Stimulated activated CD8-positive, alpha-beta memory T cell treated with anti-CD3 and anti-CD28 coated beads, Interleukin-7, amount 100 ng/mL, for 48 hours (primary cell): ENCODE measurements at places on chromosomes 3 and 15.
A peak's percentile ranks its signal among the peaks of the same experiment; 100 is the strongest.

DNA sequence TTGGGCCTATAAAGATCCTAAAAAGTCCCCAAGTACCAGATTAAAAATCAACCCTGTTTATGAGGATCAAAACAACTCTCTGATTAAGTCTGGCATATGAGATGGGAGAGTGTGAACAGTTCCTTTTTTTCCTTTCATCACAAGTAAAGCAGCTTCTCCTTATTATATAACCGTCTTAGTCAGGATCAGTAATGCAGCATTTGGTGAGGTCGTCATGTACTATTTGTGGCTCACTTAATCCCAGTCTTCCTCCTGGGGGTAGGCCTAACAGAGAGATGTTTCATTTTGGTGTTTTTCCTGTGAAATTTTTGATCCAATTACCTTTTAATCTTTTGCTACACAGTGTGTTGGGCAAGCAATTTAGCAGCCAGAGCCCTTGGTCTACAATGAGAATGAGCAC lies 333.1 kb upstream of the KCNMB2 start:
- no peak for DNase-seq

DNA sequence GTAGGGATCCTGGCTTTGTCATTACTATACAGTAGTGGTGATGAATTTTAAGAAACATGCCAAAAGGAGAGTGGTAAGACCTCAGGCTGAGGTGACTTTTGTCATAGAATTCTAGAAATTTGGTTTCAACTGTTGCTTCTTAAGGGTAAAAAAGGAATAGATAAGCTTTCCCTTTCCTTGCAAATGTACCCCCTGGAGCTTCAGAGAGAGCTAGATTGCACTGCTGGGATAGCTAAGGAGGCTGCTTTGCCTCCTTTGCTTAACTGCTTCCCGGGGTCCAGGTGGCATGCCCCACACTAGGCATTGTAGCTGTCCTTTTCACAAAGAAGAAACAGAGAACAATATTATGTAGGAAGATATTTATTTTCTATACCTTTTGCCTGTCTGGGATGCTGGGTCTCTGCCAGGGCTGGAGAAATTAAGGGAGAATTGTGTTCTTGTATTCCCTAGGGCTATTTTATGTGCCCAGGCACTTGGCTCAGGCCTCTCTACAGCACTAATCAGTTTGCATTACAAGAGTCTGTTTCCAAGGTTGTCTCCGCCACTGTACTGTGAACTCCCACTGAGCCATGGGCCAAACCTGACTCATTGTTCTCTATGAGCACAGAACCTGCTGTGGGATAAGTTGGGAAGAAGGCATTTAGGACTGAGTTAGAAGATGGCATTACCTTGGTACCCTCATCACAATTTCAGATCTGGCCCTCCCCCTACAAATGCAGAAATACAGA lies 460.0 kb downstream of the PDCD6IP start:
- DNase-seq, result no peak

DNA sequence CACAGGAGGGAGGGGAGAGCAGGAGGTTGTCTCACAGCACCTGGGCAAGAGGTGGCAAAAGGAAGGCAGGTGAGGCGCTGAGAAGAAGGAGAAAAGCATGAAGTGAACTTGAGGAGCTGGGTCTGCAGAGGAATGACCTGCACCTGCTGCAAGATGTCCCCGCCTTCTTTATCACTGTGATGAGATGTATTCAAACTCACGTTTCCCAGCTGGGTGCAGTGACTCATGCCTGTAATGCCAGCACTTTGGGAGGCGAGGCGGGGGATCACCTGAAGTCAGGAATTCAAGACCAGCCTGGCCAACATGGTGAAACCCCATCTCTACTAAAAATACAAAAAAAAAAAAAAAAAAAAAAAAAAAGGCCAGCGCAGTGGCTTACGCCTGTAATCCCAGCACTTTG lies 22.2 kb upstream of the ZNF710 start:
- DNase-seq, result no peak

GRCh38 chr3:17088017-17088416 lies 203.3 kb downstream of the PLCL2 start:
- DNase-seq, result no peak

DNA sequence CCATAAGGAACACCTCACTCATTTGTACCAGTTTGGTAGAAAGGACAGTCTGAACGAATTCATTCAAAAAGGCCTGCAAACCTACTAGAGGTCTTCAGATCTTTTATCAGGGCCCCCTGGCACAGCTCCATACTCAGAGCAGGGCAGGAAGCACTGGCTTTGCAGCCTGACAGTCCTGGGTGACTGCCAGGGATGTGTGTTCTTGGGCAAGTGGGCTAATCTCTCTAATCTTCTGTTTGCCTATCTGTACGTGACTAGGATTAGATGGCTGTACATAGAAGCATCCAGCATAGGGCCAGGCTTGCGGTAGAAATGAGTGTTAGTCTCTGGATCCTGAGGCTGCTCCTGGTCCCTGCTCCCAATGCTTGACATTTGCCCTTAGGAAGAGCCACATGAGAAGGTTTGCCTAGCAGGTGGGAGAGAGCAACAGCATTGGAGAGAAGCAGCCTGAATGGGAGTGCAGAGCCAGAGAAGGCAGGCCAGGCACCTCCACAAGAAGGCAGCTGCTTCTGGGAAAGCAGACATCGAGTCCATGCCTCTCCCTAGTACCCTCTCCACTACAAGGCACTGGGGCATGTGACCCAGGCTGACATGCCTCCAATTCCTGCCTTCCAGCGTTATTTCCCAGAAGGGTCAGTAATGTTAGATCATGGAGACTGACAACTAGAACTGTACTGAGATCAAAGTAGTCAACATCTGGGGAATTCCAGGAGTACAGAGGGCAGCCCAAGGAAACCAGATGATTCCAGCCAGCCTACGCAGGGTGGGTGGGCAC lies 1.0 kb upstream of the CXCR6 start:
- DNase-seq, result no peak

DNA sequence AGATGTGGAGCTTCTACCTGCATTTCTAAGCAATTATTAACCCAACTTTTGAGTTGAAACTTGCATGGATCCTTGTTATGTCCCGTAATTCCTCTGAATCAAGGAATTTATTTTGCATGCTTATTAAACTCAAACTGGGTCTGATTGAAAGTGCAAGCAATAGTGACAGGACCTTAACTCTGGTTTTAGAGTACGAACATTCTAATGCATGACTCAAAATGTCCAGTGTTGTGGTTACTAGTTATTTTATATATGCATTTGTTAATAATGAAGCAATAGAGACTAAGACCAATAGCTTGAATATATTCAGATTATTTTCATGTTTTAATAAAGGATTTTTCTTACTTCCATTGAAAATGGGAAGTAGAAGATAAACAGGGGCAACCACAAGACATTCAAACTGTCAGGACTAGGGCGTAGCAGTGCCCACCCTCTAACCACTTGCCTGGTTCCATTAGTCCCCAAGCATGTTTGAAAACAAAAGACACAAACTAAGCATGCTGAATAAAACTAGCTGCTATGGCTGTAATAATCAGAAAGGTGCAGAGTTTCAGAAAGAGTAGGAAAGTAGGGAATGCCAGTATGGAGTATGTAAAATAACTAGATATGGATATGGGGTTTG lies 28.1 kb downstream of the OIP5 start:
- no peak for DNase-seq

GRCh38 chr3:114155370-114155821 lies 23.5 kb downstream of the DRD3 start:
- no peak for DNase-seq

- DNase-seq, result no peak
Measured at GRCh38 chr3:42702982-42703694, 540 bp upstream of the HHATL start.

GRCh38 chr3:2714834-2715233 lies 395.3 kb downstream of the IL5RA start:
- no peak for DNase-seq

GRCh38 chr3:193764959-193765358 lies 172.0 kb downstream of the OPA1 start:
- no peak for DNase-seq

GRCh38 chr3:187763850-187764648 lies 18.8 kb upstream of the BCL6 start:
- DNase-seq, result no peak

DNA sequence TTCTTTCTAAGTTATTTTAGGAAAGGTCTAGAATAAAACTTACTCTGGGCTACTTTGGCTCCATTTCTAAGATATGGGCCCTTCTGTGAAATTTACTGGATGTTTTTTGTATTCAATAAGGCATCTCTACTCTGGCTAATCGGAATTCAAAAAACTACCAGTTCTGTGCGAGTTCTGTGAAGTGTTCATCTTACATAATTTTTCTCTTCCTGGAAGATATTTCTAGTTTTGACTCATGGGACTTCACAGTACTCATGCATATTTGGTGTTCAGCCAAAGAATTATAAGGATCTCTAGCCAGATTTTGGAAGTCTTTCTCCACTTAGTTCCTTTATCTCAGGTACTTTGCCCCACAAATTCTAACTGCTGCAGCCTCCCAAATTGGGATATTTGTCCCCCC lies 46.4 kb upstream of the MBNL1 start:
- DNase-seq, result no peak

- no peak for DNase-seq
Measured at GRCh38 chr15:58934114-58934447, 602 bp upstream of the SLTM start.

- no peak for DNase-seq
Measured at GRCh38 chr3:155386919-155387318, 93.4 kb upstream of the STRIT1 start.

- DNase-seq, result no peak
Measured at GRCh38 chr3:87437765-87438164, 161.4 kb upstream of the POU1F1 start.

DNA sequence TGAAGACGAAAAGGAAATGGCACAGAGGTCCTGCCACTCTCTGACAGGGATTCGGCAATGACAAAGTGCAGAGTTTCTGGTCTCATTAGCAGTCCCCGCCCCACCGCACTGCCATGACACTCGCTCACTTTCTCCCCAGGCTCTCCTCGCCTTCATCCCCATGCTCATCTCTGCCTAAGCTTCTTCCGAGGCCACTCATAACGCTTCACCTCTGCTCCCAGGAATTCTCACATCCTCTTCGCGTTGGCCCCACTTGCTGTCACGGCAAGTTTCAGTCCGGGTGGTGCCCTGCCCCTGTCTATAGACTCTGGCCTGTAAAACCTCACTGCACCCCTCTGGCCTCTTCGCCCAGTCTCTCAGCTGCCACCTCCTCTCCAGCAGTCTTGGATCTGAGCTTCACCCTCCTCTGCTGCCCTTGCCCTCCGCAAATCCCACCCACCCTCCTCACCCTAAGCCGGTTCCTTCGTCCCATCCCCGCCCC lies 654 bp downstream of the RUBCN start:
- DNase-seq, result peak; percentile 23

- DNase-seq, result no peak
Measured at GRCh38 chr3:78988324-78988723, 779.5 kb downstream of the ROBO1 start.

DNA sequence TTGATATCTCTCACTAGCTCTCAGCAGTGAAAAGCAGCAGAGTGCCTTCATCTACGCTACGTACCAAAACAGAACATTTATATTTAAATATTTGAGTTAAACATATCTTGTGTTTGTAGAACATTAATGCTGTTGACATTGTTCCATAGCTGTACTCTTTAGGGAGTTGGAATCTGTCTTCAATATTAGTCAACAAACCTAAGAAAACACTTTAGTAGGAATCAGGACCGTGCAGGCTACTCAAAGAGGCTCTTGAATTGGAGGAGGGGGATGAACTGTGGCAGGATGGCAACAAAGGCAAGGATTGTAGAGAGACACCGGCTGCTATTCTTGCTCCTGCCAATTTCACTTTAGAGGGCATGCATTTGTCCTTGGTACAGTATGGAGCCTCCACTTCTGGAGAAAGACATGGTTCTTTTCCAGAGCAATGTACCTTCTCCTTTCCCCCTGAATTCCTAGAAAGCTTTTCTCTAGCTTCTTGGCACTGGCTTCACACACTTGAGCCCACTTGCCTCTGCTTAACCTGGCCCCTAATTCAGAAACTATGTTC lies 265.9 kb downstream of the CD47 start:
- no peak for DNase-seq

DNA sequence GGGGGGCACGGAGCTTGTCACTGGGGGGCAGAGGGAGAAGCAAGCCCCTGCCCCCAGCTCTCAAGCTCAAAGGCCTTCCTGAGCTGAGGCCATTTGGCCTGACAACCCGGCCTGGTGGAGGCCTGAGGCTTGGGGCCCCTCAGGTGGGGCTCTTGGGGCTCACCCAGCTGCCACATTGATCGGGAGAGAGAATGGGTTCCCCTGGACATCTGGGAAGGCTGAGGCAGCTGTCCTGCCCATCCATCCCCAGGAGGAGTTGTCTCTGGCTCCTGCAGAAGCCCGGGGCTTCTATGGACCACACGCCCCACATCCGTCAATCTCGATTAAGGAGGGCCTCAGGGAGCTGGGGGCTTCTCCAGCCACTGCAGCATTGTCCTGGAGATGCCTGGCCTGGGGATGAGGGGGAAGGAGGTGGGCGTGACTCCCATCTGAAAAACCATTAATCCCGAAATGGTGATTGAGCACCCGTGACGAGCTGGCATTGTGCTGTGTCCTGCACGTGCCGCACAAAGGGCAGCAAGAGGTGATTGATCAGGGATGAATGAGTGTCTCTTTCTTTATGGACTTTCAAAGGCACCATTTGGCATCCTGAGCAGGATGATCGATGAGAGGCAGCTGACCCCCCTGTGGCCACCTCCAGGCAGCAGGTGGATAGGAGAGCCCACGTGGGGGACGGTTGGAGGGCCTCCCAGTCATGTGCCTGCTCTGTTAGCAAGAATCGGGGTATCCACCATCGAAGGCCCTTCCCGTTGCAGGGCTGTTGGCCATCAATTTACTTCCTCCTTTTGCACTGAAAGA lies 17.2 kb upstream of the CRABP1 start:
- no peak for DNase-seq

DNA sequence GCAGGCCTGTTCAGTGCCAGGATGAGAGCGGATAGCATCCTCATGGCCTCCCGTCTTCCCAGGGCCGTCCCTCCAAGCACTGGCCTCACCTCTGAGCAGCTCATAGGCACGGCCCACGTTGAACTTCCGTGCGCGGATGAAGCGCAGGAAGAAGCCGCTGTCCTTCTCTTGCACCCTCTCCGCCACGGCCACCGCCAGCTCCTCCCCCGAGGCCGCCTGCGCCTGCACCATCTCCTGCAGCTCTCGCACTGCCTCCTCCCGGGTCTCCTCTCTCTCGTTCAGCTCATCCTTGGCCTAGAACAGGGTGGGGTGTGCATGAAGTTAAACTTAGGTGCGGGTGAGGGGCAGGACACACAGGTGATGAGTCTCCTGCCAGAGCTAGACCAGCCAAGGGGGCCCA lies 4.3 kb downstream of the RLBP1 start:
- DNase-seq, result no peak

DNA sequence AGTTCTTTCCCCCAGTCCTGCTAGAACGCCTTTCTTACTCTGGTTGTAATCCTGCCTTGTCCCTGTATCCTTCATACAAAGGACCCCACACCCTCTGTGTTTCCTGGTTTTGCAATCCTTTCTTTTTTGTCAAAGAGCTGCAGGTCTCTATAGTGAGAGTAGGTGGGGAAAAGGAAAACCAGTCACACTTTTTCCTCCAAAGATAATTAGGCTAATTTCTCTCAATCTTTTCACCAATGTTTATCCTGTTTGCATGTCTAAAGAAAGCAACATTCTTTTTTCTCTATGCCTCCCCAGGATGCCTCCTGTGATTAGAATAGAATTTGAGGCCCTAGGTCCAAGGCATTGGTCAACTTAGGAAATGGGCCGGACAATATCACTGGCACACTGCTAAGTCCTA lies 25.4 kb downstream of the SEMA6D start:
- DNase-seq, result no peak
